ENCODE measurements at places on chromosomes 5 and 9. TPM values are rescaled to one million over a fixed set of nuclear protein-coding genes. Genes with fewer than 3 reads are reported as not detected.

Gene GLIPR2
- total RNA-seq, result 0.19 TPM

Gene PLAC8L1
- total RNA-seq, result 3.8 TPM

Gene SMIM33
- total RNA-seq, result not detected

Gene RNF130
- 34.0 TPM for total RNA-seq

Gene BAAT
- 18.6 TPM for total RNA-seq

Gene SKP1
- 380 TPM for total RNA-seq

Gene PFN3
- not detected for total RNA-seq

Gene SAPCD2
- total RNA-seq, result 38.4 TPM

DNA sequence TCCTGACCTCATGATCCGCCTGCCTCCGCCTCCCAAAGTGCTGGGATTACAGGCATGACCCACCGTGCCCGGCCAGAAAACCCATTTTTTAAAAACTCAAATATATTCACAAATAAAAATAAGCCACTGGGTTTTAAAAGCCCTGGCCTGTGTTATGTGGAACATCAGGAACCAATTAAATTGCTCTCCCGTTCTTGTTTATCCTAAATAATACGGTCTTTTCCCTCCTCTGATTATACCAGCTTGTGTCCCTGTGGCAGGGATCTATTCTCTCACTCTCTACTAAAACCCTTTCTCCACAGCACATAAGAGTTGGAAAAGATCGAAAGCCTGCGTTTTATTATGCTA, 30.1 kb upstream of the LPAR1 start:
- DNase-seq, result no peak
- no peaks in the 10 kb centered on the region for H3K36me3 ChIP-seq
- H3K4me1 ChIP-seq, result no peaks in the 10 kb centered on the region
- H3K27me3 ChIP-seq, result no peaks in the 10 kb centered on the region

DNA sequence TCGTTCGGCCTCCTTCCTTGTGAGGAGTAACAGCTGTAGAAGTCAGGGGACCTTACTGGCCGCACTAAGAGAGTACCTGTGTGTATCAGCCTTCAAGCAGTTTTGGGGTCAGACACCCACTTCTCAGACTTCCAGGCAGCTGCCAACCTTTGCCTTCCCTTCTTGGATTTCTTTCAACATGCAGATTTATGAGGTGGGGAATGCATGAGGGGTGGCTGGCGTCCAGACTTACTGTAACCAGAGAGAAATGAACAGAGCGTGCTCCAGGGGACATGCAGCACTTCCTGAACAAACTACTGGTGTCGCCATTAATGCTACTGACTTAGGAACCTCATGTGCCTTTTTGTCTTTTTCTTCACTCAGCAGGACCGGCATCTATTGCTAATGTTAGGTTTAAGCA, 46.7 kb downstream of the INSYN2B start:
- DNase-seq, result no peak
- peaks cover 90% of the 10 kb centered on the region for H3K27me3 ChIP-seq
- no peak overlapping the region for H3K4me3 ChIP-seq
- no peak overlapping the region for H3K27ac ChIP-seq
- H3K4me1 ChIP-seq, result no peaks in the 10 kb centered on the region

DNA sequence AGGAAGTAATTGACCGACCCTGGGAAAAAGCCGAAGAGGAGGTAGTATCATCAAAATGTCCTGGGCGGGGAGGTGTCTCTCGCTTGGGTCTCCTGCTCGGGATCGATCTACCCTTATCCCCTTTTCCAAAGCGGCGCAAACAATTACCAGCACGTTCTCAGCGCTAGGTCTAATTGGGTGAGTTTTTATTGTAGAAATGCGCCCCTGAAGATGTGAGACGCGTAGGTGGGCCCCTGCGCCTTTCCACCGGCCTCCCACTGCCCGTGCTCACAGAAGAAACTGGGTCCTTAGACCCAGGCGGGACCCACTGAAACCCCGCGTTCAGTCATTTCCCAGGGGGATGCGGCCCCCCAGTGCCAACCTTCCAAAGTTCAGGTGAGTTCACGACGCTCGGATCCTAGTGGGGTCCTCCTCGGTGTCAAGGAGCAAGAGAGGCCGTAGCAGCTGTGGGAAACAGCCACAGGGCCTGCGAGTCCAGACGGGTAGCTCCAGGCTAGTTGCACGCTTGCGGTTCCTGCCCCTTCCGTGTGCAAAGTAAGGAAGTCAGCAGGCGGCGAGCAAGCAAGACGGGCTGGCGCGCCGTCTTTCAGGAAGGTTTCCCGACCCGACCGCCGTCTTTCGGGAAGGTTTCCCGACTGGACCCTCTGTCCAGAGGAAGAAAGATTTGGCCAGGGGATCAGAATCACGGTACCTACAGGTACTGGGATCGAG, 1.5 kb downstream of the SMIM32 start:
- DNase-seq, result peak; percentile 27
- H3K27me3 ChIP-seq, result peaks cover 40% of the 10 kb centered on the region
- H3K27ac ChIP-seq, result no peak overlapping the region
- peak overlapping the region; percentile 86 for H3K4me3 ChIP-seq

GRCh38 chr5:115184770-115185169, 15.1 kb upstream of the TRIM36 start:
- H3K4me3 ChIP-seq, result no peak overlapping the region
- H3K27ac ChIP-seq, result no peak overlapping the region
- peaks cover 30% of the 10 kb centered on the region for H3K27me3 ChIP-seq
- no peaks in the 10 kb centered on the region for H3K4me1 ChIP-seq
- no peak for DNase-seq
- peaks cover 6% of the 10 kb centered on the region for H3K36me3 ChIP-seq

DNA sequence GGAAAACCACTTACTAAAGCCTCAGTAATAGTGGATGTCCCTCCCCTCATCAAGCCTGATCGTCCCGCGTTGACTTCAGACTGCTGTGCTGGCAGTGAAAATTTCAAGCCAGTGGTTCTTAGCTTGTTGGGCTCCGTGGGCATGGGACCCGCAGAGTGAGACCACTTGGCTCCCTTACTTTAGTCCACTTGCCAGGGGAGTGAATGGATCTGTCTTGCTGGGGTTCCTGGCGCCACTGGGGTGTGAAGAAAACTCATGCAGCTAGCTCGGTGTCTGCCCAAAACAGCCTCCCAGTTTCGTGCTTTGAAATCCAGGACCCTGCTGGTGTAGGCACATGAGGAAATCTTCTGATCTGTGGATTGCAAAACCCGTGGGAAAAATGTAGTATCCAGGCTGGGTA, 480.0 kb upstream of the IZUMO3 start:
- H3K4me1 ChIP-seq, result no peaks in the 10 kb centered on the region
- DNase-seq, result no peak
- no peaks in the 10 kb centered on the region for H3K27me3 ChIP-seq
- H3K27ac ChIP-seq, result no peak overlapping the region
- no peaks in the 10 kb centered on the region for H3K36me3 ChIP-seq

GRCh38 chr9:132857031-132857430, 21.1 kb downstream of the AK8 start:
- no peak overlapping the region for H3K4me3 ChIP-seq
- H3K27ac ChIP-seq, result no peak overlapping the region
- H3K36me3 ChIP-seq, result no peaks in the 10 kb centered on the region
- no peak for DNase-seq
- H3K27me3 ChIP-seq, result no peaks in the 10 kb centered on the region

DNA sequence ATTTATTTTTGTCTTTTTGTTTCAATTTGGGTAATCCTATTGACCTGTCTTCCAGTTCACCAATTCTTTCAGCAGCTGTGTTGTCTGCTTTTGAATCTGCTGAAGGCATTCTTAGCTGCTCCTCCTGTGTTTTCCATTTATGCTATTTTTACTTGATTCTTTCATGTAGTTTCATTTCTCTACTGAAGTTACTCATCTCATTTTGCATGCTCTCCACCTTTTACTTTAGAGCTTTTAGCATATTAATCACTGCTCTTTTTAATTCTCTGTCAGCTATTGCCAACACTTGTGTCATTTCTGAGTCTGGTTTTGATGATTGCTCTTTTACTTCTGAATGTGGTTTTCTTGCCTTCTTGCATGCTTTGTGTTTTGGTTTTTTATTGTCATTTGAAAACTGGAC, 496.0 kb upstream of the CLINT1 start:
- H3K27me3 ChIP-seq, result no peaks in the 10 kb centered on the region
- H3K4me1 ChIP-seq, result no peaks in the 10 kb centered on the region
- DNase-seq, result no peak
- H3K36me3 ChIP-seq, result no peaks in the 10 kb centered on the region
- no peak overlapping the region for H3K27ac ChIP-seq
- no peak overlapping the region for H3K4me3 ChIP-seq

DNA sequence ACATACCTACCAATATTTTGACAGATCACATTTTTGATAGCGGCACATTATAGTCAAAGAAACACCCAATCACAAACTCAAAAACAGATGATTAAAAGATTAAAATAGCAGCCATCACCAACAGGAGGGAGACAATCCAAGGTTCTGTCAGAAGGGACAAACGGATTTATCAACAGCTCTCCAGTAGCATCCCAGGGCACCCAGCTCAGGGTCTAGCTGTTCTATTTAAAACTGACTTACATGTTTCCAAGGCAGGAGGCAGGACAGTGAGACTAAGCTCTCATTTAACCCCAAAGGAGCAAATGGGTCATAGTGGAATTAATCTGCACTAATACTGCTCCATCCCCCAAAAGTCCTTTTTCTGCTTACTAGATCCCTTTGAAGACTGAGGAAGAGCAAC, 3.2 kb downstream of the AGTPBP1 start:
- H3K4me3 ChIP-seq, result no peak overlapping the region
- H3K4me1 ChIP-seq, result peaks cover 4% of the 10 kb centered on the region
- H3K27me3 ChIP-seq, result no peaks in the 10 kb centered on the region

DNA sequence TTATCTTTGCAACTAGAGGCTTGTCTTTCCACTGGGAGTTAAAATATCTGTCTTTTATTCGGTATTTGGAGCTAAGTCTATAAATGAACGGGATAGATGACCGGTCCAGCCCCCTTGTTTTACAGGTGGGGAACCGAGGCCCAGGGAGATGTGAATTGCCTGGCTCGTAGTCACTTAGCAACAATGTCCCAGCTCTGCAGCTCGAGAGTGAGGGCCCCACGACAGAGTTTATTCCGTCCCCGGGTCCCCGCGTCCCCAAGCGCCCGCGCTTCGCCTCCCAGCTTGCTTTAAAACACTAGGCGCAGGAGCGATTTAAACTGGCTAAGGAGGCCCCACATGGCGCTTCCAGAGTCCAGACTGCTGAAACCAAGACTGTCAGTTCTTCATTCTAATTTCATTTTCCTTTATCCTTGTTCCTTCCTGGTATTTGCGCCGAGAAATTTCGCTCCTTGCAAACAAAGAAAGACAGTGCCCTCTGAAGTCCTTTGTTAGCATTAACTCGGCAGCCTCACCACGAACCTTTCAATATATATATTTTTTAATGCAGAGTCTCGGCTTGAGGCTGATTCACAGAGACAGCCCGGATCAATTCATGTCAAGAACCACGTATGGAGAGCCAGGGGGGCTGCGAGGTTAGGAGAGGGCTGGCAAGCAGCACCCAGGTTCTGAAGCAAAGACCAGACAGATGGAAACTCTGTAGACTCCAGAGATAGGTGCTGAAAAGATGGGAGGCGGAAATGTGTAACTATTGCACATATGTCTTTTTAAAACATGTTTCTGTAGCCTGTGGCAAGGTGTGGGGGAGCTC, 1.4 kb upstream of the ENC1 start:
- no peaks in the 10 kb centered on the region for H3K27me3 ChIP-seq
- H3K36me3 ChIP-seq, result peaks cover 59% of the 10 kb centered on the region

DNA sequence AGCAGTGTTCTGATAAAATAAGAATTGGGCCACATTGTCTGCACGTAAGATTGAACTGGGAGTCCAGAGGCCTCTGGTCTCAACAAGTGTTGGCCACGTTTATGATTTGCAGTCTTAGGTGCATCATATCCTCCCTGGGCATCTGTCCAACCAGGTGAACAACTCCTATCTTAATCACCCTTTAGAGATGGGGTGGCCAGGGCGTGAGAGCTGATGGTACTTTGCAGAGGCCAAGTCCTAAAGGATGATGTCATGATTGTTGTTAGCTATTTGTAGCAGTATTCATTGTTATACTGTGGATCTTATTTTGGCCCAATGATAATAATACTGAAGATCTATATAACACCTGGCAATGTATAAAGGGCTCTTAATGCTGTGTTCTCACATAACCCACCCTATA, 73.2 kb upstream of the RARS1 start:
- peaks cover 86% of the 10 kb centered on the region for H3K36me3 ChIP-seq
- no peak overlapping the region for H3K27ac ChIP-seq
- no peaks in the 10 kb centered on the region for H3K27me3 ChIP-seq
- H3K4me1 ChIP-seq, result peaks cover 10% of the 10 kb centered on the region
- no peak overlapping the region for H3K4me3 ChIP-seq

- H3K4me3 ChIP-seq, result no peak overlapping the region
- no peak for DNase-seq
- peaks cover 48% of the 10 kb centered on the region for H3K27me3 ChIP-seq
- no peaks in the 10 kb centered on the region for H3K4me1 ChIP-seq
- no peaks in the 10 kb centered on the region for H3K36me3 ChIP-seq
- H3K27ac ChIP-seq, result no peak overlapping the region
Measured at GRCh38 chr5:36710039-36710438, 103.6 kb downstream of the SLC1A3 start.

GRCh38 chr9:109456811-109457210, 41.3 kb downstream of the PTPN3 start:
- H3K4me3 ChIP-seq, result no peak overlapping the region
- no peaks in the 10 kb centered on the region for H3K27me3 ChIP-seq
- peaks cover 27% of the 10 kb centered on the region for H3K4me1 ChIP-seq
- DNase-seq, result no peak

DNA sequence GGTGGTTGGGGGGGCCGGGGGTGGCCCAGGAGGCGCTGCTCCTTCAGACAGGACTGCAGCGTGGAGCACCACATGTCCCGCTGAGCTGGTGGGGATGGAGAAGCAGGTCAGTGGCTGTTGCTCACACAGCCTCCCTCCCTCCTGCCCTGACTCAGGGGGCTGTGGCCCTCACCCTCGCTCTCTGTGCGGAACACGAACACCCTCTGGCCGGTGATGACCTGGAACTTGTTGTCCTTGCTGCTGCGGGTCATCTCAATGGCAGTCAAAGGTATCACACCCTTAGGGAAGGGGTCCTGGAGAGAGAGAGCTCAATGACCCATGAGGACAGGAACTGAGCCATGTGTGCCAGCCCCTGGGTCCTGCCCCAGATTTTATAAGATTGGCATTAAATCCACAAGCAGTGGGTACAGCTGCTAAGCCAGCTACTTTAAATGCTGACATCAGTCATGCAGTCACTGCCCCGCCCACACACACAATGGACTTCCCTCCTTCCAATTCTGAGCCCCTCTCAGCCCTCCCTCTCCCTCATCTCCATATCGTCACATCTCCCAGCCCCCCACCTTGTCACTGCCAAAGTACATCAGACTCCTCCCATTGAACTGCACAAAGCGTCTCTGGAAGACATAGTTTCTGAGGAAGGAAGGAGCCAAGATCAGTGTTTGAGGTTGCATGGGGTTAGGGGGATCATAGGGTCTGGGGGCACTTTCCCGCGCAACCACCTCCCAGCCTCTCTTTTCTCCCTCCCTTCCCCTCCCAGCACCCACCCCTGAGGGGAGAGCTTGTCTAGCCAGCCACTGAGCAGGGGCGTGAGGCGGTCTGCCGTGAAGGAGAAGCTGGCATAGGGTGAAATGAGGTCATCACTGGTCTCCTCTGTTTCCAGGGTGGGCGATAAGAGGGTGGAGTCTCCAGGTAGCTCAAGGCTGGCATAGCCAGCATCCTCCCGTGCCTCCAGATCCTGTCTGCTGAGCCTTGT, 8.9 kb downstream of the ARAP3 start:
- H3K4me1 ChIP-seq, result no peaks in the 10 kb centered on the region
- no peak overlapping the region for H3K27ac ChIP-seq
- no peak for DNase-seq
- H3K36me3 ChIP-seq, result peaks cover 2% of the 10 kb centered on the region

- H3K4me3 ChIP-seq, result no peak overlapping the region
- peak; percentile 35 for DNase-seq
- H3K4me1 ChIP-seq, result peaks cover 16% of the 10 kb centered on the region
- no peaks in the 10 kb centered on the region for H3K36me3 ChIP-seq
- H3K27me3 ChIP-seq, result no peaks in the 10 kb centered on the region
Measured at GRCh38 chr5:149887622-149888183, 56.9 kb downstream of the PDE6A start.

All from Calu3 (cell line).